ENCODE measurements at places on chromosomes 2 and 18. TPM values are rescaled to one million over a fixed set of nuclear protein-coding genes. Genes with fewer than 3 reads are reported as not detected.

SP5 gene
- not detected for total RNA-seq

SMC6 gene
- 20.1 TPM for total RNA-seq

RAPGEF4 gene
- total RNA-seq: 0.62 TPM

LONRF2 gene
- 0.62 TPM for total RNA-seq

RIT2 gene
- total RNA-seq: not detected

COL6A3 gene
- total RNA-seq: 200 TPM

DNA sequence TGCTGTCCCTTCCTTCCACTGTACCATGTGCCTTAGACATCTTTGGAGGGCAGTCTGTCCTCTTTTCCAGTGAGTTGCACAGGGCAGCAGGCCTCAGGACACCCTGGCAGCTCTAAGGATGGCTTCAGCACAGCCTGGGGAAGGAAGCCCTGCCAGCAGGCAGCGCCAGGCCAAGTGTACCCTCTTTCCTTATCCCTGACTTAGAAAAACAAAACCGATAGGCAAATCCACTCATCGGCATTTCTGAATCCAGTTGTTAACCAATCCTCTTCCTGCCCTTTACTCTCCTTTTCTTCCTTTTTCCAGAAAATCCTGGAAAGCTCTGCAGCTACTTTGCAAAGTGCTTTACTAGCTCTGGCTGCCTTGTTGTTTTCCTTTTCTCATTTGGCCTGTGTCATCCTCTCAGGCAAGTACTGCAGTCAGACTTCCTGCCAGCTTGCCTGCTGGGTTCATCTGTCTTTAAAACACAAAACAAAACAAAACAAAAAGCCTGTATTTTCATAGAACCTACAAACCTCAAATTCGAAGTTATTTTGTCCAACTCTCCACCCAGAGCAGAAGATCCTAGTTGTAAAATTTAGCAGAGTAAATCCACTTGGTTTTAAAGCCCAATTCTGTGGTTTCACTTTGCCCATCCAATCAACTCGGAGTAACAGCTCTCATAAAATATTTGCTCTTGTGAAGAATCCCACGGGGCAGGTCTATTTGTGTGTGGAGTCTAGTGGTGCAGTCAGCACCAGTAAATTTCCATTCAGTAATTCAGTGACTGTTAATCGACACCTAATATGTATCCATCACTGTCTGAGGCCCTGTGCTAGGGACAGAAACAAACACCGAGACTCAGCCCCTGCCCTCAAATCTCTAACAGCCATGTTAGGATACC lies 45.2 kb downstream of the PCBP1 start:
- DNase-seq: peak; percentile 37

DNA sequence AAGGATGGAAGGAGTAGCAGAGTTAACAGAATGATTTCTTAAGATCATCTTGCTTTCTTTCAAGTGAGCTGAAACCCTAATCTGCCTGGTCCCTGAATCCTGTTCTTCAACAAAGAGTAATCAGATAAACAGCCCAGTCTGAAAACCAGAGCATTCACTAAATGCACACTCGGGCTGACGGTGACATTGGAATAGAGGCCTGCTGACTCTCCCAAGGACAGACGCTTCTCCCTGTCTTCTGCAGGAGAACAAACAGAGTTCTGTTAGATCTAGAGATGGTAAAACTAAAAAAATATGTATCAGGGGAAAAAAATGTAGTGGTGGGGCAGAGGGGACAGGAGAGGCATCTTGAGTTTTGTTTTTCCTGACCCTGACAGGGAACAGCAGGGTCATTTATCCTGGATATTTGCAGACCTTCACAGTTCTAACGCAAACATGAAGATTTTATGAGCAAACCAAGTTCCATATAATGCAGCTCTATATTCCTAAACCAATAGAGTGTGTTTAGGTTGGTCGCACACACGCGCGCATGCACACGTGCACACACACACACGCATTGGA lies 7.3 kb downstream of the MATN3 start:
- no peak for DNase-seq

DNA sequence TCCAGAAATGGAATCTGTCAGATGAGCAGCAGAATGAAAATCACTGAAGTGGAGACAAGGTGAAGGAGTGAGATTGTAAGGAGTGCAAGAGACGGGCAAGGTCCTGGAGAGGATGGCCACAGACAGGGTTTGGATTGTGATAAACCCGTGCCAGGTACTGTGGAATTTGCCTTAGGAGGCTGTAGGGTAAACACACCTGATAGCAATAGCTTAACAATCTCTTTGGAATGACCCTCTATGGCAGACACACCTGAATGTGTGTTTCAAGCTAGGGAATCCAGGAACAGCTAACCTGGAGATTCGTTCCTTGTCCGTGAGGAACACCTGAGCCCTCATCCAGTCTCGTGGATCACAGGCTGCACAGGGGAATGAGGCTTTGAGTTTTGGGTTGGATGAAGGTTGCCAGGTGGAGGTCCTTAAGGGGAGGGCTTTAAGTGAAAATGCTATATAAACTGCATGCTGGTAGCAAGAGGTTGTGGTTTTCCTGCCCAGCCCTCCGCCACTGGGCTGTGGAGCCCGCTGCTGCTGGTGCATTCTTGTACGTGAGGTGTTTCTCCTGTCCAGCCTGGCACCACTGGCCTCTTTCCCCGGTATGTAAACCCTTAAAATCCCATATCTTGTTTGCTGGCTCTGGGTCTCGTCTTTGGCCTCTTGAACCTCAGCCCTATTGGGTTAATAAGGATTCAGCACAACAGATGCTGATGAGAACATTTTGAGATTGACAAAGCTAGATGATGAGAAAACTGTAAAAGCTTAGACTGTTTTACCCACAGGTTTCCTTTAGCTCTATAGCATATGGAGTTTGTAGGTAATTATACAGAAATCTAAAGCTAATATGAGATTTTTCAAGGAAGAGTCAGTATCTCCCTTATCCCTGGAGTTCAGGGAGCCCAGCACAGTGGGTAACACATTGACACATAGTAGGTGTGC lies 117.9 kb downstream of the ARHGAP15 start:
- DNase-seq: no peak

DNA sequence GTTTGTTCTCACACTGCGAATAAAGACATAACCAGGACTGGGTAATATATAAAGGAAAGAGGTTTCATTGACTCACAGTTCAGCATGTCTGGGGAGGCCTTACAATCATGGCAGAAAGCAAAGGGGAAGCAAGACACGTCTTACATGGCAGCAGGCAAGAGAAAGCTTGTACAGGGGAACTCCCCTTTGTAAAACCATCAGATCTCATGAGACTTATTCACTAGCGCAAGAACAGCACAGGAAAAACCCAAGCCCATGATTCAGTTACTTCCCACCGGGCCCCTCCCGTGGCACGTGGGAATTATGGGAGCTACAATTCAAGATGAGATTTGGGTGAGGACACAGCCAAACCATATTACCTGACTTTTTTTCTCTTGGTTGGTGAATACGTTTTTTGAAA lies 51.3 kb downstream of the TMEM247 start:
- DNase-seq: no peak

DNA sequence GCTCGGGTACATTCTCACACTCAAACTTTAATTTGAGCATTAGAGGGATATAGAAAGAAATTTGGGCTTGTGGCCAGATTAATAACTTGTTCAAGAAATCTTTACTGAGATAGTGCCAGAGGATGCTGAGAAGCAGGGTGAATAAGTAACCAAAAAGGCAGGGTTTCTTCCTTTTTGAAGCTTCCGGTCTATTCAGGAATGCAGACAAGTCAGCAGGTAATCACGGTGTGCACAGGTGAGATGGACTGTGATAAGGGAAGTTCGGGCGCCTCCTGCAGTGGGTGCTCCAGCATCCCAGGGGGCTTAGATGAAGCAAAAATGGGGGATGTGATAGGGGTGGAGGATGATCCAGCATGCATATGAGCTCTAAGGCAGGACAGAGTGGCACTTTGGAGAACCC lies 44.9 kb upstream of the CYP1B1 start:
- DNase-seq: no peak

DNA sequence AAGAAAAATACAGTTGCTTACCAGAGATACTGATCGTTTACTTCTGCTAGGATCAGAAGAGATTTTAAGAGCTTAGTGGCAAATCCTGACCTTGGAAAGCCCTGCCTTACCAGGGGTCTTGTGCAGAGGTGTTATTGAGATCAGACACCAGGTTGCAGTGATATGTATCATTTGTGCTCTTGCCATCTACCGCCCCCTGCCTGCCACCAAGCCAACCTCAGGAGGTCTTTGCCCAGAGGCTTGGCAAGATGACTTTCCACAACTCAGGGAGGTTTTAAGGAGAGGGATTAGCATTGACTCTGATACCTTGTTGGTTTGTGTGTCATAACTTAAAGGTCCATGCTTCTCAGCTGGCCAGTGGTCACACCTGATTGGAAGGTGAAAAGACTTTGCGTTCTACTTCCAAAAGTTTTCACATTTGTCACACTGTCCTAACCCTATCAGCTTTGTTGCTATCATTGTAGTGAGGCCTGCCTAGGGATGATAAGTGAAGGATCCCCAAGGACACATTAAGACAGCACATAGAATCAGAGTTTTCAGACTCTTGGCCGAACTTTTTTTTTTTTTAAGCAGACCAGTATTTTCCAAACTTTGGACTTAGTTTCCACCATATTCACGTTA lies 46.2 kb upstream of the MGAT5 start:
- no peak for DNase-seq

- DNase-seq: no peak
Measured at GRCh38 chr2:227349989-227350612, 25.1 kb downstream of the MFF start.

GRCh38 chr18:11654736-11655605 lies 34.1 kb upstream of the GNAL start:
- no peak for DNase-seq

- peak; percentile 18 for DNase-seq
Measured at GRCh38 chr2:151459358-151459757, 49.7 kb downstream of the RIF1 start.

GRCh38 chr2:56587456-56587855 lies 403.7 kb downstream of the CCDC85A start:
- DNase-seq: peak; percentile 4

DNA sequence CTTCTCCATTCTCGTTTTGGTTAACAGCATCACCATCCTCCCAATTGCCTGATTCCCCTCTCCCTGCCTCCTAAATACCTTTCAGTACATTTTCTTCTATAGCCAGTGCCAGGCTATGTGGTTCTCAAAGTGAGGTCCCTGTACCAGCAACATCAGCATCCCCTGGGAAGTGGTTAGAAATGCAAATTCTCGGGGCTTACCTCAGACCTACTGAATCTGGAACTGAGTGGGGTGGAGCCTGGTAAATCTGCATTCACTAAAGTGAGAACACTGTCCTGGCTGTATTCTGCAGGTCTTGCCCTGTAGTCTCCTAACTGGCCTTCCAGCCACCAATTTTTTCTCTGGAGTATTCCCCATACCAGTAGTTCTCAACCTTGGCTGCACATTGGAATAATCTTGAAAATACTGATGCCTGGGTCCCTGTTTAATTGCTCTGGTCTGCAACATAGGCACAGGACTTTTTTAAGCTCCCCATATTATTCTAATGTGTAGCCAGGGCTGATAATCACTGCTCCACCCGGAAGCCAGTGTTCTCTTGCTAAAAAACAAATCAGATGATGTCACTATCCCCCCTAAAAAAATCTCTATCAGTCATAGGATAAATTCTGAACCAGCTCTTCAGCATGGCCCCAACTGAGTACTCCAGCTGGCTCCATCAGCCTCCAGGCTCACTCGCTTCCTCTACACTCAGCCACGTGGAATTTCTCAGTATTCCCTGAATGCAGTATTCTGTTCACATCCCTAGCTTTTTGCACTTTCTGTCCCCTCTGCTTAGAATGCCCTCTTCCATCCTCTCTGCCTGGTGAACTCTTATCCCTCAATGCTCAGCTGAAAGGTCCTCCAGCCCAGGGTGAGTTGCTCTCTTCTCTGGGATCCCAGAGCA lies 98.4 kb downstream of the CDK15 start:
- DNase-seq: no peak

DNA sequence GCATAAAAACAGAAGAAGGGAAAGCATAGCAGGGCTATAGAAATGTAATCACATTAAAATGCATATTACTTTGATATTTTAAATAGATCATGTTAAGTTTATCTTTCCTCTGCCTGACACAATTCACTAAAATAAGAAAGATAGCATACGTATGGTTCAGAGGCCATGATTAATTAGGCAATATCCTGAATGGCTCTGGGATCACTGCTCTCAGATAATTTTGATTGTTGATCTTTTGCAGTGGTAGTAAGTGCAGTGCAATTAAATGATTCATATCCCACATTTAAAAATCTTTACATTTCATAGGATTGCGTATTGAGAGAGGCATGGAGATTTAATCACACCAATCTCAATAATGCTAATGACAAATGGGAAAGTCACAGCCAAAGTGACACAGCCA lies 1040.7 kb downstream of the SOCS6 start:
- no peak for DNase-seq

- DNase-seq: no peak
Measured at GRCh38 chr2:136008205-136008865, 22.9 kb upstream of the DARS1 start.

DNA sequence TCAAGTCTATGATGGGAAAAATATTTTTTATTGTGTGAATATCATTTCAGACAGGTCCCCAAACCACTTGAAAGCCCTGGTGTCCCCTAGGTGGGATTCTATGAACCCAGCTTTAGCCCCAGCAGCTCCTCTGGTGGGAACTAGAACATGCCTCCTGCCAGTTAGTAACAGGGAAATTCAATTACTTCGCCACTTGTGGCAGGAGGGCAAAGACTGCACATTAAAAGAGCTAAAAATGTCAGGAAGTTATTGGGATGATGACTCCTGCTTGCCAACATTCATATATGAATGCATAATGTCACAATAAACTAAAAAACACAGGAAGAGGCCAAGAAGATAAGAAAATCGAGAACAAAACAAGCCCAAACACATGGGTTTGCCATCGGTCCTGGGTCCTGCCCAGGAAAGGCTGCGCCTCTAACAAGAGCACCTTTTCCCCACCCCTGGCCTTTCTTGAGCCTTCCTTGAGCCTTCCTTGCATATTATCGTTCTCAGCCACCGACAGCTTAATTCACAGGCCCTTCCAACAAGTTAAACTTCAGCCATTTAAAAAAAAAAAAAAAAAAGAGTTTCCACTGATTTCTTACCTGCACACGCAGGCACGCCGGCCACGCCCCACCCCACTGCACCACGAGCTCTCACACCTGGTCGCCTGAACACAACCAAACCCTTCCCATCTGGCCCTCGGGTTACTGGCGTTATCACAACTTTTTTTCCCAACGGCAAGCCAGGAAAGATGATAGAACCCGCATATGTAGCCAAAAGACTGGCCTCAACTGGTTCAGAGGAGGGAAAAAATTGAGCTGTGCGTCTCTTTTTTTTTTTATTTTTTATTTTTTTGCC lies 23.4 kb downstream of the BCL11A start:
- DNase-seq: no peak

GRCh38 chr18:75421656-75422055 lies 5.8 kb downstream of the SMIM21 start:
- peak; percentile 16 for DNase-seq

GRCh38 chr2:16278421-16279200 lies 338.3 kb downstream of the MYCN start:
- DNase-seq: no peak

DNA sequence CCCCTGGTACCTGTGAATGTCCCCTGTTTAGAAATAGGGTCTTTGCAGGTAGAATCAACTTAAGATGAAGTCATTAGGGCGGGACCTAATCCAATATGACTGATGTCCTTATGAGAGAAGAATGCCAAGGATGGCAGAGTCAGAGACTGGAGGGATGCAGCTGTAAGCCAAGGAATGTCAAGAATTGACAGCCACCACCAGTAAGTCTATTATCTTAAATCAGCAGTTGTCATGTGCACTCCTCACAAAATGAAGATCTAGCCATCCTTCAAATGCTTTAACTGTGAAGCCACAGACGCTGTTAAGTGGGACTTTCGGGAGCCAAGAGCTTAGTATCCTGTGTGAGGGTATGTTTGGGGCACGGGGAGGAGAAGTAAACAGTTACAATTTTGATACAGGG lies 83.2 kb downstream of the ITGA4 start:
- no peak for DNase-seq
